HFFc6 (cell line): ENCODE measurements at places on chromosomes 3 and 15.

DNA sequence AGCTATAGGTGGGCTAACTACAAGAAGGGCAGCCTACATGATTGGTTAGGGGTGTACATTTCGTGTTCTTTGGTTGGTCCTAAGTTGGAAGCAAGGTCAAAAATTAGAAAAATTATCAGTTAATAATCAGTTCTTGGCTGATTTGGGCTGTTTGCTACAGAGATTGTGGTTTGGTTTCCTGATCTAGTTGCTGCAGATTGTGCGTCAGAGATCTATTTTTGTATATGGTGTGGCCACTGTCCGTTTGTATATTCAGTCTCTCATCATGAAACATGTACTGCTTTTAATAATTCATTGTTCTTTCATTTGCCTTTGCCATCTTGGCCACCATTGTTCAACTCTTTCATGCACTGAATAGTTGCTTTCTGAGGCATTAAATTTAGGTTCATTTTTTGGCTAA, 80.9 kb downstream of the LRRC3B start:
- no peak overlapping the region for H3K4me3 ChIP-seq
- H3K27me3 ChIP-seq = peaks cover 2% of the 10 kb centered on the region
- H3K27ac ChIP-seq = no peak overlapping the region
- H3K4me1 ChIP-seq = no peaks in the 10 kb centered on the region
- DNase-seq = no peak

- peaks cover 20% of the 10 kb centered on the region for H3K4me1 ChIP-seq
- no peaks in the 10 kb centered on the region for H3K36me3 ChIP-seq
- no peak overlapping the region for H3K4me3 ChIP-seq
- peaks cover 3% of the 10 kb centered on the region; the same call in 1 of the 2 replicates for H3K27me3 ChIP-seq
Observed at GRCh38 chr3:55439657-55440056, 47.4 kb downstream of the WNT5A start.

DNA sequence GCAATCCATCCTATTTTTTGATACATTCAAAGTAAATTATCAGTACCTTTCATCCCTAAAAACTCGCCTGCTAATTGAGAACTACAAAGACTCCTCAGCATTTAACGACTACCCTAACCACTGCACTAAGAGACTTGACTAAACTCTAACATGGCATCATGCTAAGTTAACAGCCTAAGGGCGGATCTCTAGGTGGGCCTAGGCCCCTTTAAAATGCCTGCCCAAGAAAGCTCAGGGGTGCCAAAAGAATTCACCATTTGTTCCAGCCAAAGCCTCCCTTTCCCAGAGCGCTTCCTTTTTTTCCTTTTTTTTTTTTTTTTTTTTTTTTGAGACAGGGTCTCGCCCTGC, 568 bp upstream of the NEK4 start:
- peak overlapping the region; percentile 95 for H3K4me3 ChIP-seq
- no peaks in the 10 kb centered on the region for H3K36me3 ChIP-seq
- no peak for DNase-seq
- peaks cover 22% of the 10 kb centered on the region for H3K4me1 ChIP-seq
- H3K27me3 ChIP-seq = peaks cover 4% of the 10 kb centered on the region
- H3K27ac ChIP-seq = peak overlapping the region; percentile 92

DNA sequence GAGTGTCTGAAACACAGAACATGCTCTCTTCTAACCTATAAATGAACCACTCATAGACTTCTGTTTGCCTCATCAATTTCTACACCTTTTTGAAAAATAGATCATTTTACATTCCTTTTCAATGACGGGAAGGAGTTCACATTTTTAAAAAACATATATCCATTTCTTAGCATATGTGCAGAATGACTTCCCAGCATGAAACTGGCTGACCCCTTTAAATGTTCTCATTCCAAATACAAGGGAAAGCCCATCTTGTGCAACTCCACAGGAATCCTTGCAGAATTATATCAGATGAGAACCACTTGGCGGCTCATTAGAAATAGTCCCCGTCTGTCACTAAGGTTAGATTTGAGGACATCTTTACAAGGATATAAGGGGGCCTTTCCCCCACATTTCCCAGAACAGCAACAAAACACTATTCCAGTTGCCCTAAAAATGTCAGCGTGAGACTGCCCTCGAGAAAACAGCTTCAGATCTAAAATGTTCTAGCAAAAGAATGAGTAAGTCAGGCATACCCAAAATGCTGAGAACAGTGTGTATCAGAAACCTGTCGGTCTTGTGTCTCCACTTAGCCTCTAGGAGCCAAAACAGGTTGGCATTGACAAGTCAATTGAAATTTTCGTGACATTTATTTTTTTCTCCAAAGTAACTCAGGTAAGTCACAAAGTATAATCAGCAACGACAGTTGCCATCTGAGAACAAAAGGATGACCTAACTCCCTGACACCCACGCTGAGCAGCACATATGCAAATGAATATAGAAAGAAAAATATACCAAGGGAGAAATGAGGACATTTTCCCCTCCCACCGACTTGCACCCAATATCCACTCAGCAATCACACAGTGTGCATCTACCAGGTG, 63.1 kb downstream of the FOXP1 start:
- H3K27me3 ChIP-seq = no peaks in the 10 kb centered on the region; the same call in 1 of the 2 replicates
- peaks cover 53% of the 10 kb centered on the region for H3K4me1 ChIP-seq
- no peak overlapping the region for H3K4me3 ChIP-seq
- DNase-seq = no peak
- H3K27ac ChIP-seq = no peak overlapping the region

GRCh38 chr3:124217542-124217941, 225.6 kb upstream of the ROPN1 start:
- no peak overlapping the region for H3K4me3 ChIP-seq
- H3K36me3 ChIP-seq = no peaks in the 10 kb centered on the region

DNA sequence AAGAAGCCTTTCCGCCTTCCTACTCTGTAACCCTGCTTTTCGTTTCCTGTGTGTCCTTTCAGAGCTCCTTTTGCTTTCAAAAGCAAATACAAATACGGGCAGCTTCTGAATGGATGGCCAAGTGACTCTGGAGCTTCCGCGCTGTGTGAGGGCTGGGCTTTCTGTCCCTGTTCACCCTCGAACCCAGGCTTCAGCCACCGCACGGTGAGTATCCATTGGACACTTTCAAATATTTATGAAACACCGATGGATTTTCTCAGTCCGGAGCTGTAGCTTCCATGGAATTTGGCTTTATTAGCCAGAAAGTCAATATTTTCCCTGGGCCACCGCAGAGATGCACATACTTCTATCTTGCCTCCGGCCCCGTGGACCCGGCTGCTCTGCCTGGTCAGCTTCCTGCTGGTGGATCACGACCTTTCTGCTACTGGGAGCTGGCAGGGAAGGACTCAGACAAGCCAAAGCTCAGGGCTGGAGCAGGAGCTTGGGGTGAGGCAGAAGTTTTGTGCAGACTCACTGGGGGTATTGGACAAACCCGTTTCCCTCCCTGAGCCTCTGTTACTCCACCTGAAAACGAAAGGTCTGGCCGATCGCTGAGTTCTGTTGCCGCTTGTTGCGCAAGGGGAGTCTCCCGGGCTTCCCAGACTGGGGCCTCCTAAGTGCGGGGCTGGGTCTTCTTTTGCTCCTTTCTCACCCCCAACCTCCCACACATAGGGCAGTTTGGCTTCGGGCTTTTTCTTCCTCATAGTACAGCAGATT, 63.6 kb downstream of the LINGO1 start:
- H3K4me3 ChIP-seq = peak overlapping the region; percentile 53; the same call in 1 of the 2 replicates
- no peaks in the 10 kb centered on the region for H3K36me3 ChIP-seq
- no peak overlapping the region; the same call in 1 of the 2 replicates for H3K27ac ChIP-seq
- no peak for DNase-seq
- H3K27me3 ChIP-seq = peaks cover 41% of the 10 kb centered on the region
